Tongue (tissue), 3 donors: ENCODE measurements at places on chromosomes 16 and 17.

GRCh38 chr16:12095275-12096156, 119.0 kb downstream of the SNX29 start:
- DNase-seq: peak; percentile 93

DNA sequence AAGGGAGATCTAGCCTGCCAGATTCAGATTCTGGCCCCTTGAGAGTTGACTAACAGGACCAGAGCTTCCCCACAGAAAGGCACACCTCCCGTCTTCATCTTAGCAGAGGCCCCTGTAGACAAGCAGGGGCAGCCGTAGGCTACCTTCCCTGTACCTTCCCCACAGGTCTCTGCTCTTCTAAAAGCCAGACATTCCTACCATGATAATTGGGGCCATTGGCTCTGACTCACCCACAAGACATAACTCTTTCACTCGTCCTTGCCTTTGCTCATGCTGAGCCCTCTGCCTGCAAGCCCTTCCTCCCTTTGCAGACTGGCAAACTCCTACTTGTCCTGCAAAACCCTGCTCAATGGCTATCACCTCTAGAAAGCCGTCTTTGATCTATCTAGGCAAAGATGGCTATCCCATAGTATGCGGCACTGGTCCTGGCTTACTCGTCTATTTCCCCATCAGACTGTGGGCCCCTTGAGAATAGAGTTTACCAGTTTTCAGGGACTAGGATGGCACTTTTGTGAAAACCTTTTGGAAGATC, 43.8 kb downstream of the PIMREG start:
- no peak for DNase-seq

GRCh38 chr16:49866595-49867071, 10.7 kb upstream of the ZNF423 start:
- DNase-seq: peak; percentile 74

DNA sequence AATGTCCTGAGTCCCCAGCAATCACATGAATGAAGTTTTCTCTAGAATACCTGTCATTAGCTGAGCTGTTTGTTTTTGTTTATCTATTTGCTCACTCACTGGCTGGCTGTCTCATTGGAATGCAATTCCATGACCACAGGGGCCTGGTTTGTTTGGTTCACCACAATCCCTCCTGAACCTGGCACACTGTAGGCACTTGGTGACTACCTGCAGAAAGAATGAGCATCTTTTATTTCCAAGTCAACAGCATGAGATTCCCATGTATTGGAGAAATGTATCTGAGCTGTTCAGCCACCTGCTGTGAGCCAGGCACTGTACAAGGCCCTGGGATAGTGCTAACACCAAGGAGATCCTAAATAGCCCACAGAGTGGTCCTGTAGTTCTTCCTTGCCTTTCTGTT, 345.1 kb downstream of the XYLT1 start:
- DNase-seq: no peak

- no peak for DNase-seq
These were observed 7.3 kb downstream of the DLX4 start for GRCh38 chr17:49976163-49976827.

DNA sequence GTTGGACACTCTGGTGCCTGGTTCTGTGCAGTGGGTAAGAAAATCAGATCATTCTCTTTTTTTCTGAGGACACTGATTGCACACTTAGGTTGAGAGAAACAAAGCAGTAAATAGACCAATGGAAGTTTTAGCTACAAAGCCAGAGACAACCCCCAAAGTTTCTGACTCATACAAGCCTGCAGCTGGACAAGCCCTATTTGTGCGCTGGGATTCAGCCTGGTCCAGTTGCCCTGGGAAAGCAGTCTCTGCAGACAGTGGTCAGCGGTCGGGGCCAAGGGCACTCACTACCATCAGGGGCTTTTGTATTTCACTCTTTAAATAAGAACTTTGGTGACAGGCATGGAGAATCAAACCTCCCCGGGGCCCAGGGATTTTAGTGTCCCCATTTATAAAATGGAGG, 6.0 kb upstream of the RHBDL3 start:
- no peak for DNase-seq

GRCh38 chr17:15145621-15146020, 119.5 kb downstream of the PMP22 start:
- peak; percentile 56 for DNase-seq
